ENCODE measurements at places on chromosomes 4 and X.

- DNase-seq = no peak
Measured at GRCh38 chr4:38867478-38868058, at the start of gene FAM114A1. Gene FAM114A1, plus strand, starts transcription at chr4:38867806. Its CDS starts 10,273 bp downstream, at chr4:38878079.

- DNase-seq = no peak
Measured at GRCh38 chrX:120365320-120365719, 3.4 kb downstream of the ATP1B4 start.

GRCh38 chrX:124401696-124402095 is 55.3 kb downstream of the SH2D1A start:
- no peak for DNase-seq

GRCh38 chrX:36983831-36984230 is 24.3 kb upstream of the FAM47C start:
- DNase-seq = no peak

Measured in stimulated activated CD8-positive, alpha-beta memory T cell treated with anti-CD3 and anti-CD28 coated beads, Interleukin-2, amount 100 ng/mL, for 1 hour (primary cell).